ENCODE measurements at places on chromosomes 12 and 14.

DNA sequence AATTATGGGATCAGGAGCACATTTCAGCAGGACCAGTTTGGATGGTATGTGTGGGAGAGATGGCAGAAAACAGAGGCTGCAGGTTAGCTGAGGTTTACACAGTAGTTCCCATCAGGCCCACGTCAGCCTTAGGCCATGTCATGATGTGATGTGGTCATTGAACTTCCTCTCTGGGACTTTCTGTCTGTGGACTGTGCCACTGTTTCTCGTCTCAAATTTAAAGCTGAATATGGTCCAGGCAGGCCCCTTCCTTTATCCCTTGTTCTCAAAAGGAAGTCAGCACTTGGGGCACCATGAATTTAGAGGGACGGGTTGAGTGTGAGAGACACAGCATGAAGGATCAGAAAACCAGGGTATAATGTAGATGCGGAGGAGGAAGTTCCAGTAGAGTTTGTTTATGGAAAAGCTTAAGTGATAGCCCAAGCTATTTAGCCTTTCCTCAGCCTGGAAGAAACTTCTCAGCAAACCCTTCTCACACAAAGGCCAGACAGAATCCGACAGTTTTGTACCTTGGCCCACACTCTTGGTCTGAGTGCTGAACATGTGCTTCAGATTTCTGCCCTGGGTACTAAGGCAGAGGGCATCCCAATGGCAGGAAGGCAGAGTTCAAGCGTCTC, 3.6 kb upstream of the IGFBP6 start:
- DNase-seq, result peak; percentile 51

DNA sequence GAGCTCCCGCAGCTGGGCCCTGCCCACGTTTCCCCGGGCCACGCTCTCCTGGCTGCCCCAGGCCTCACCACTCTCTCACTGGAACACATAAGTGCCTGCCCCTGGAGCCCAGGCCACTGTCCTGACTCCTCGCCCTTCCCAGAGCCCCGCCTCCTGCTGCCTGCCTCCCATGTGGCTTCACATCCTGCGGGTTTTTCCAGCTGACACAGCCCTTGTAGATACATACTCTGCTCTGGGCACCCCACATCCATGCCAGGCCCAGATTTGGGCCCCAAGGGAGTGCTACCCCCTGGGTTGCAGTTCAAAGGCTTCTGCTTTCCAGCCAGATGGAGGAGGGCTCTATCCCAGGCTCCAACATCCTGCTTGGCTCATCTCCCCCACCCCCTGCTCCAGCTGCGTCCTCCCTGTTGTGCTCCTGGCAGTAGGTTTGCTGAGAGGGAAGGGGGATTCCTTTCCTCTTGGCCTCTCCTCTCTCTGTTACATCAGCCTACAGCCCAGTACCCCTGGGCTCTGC, 60.1 kb downstream of the TSPAN9 start:
- DNase-seq, result no peak

GRCh38 chr12:97132270-97132669, 225.2 kb downstream of the NEDD1 start:
- DNase-seq, result no peak

DNA sequence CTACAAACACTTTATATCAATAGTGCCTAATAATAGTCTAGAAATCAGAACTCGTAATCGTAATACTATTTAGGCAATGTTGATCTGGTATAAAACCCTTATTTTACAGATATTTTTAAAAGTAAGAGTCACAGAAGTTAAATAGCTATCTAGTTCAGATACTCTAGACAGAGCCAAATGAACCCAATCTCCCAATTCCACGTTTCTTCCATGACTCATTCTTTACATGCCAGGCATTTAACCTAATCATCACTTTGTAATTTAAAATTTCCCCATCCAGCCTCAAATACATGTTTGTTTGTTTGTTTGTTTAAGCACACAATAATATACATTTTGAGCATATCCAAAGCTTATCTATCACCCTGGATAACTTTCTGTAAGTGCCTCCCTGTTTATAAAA, 36.4 kb upstream of the GARIN6 start:
- no peak for DNase-seq

DNA sequence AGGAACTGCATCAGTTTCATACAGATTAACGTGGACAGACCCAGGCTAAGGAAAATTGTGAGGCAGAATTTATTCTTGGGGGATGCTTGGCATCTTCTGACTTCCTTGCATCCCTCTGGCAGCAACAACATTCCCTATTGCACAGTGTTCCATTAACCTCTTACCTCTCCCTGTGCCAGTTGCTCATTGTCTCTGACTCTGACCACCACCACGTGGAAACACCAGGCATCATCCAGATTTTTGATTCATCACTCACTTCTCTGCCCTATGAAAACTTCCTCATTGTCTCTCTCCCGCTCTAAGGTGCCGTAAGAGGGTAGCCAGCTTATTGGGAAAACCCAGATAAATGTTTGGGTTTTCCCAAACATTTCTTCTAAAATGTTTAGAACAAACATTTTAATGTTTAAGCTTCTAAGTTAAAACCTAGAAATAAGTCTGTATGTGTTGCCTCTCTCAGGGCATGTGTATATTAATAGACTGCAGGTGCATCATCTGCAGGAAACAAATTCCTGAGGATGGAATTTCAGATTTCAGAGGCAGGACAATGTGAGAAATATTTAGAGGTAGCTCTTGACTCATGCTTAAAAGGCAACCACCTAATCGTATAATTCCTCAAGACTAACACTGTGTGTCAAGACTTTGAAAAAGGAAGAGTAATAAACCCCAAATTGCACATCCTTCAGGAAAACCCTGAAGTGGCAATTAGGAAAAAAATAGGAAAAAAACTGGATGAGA, 64.5 kb upstream of the SLC35F4 start:
- no peak for DNase-seq

- no peak for DNase-seq
Measured at GRCh38 chr12:31119192-31119802, 45.6 kb downstream of the DDX11 start.

- no peak for DNase-seq
Measured at GRCh38 chr12:64813723-64814122, 10.7 kb upstream of the TBC1D30 start.

GRCh38 chr12:111363578-111363977, 5.3 kb downstream of the PHETA1 start:
- DNase-seq, result no peak

DNA sequence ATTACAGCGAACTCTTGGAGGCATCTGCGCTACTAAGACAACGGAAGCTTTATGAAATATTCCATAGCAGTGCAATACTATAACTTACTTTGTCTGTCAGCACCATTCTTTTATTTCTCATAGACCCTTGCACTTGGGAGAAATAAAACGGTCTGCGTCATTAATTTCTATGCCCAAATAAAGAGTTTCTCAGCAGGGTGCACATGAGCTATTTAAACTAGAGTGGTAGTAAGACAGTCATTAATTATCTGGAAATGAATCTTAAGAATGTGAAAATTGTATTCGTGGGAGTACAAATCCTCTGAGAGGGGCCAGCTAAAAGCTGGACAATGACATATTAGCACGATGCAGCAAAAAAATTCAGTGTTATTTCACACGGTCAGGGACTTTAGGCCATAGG, 903.4 kb upstream of the FOXG1 start:
- no peak for DNase-seq

DNA sequence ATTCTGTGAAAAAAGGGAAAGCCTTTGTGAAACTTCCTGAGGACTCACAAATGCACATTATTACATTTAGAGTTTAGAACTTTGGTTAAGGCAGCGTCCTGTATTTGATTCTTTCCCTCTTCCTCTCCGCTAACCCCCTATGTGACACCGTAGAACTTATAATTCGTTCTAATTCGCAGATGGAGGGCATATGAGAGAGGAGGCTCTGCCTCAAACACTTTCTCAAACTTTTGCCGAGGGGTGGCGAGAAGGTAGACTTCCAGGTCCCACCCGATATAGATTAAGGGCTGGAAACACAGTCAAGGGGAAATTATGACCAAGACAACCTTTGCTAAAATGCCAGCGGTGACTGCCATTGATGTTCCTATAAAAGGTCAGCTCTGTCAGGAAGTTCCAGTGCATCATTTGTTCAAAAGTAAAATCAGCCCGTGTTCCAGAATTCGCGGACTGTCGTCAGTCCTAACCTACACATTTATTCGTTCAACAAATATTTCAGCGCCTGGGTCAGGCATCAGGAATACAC, 904 bp upstream of the PAPOLA start:
- DNase-seq, result no peak

- DNase-seq, result no peak
Measured at GRCh38 chr12:131758016-131758739, 47.3 kb downstream of the SFSWAP start.

GRCh38 chr12:108638997-108639822, 5.5 kb upstream of the SELPLG start:
- DNase-seq, result no peak

- peak; percentile 32 for DNase-seq
Measured at GRCh38 chr14:50792051-50792477, 38.9 kb downstream of the NIN start.

- no peak for DNase-seq
Measured at GRCh38 chr14:103819503-103820307, 27.7 kb downstream of the PPP1R13B start.

- no peak for DNase-seq
Measured at GRCh38 chr14:76081642-76082041, 70.1 kb upstream of the GPATCH2L start.

GRCh38 chr14:97210202-97210601, 413.0 kb downstream of the VRK1 start:
- no peak for DNase-seq

- DNase-seq, result peak; percentile 65
Measured at GRCh38 chr14:20857630-20858261, 33.4 kb upstream of the RNASE3 start.

- no peak for DNase-seq
Measured at GRCh38 chr14:104705340-104706047, 16.1 kb downstream of the INF2 start.

GRCh38 chr14:25520821-25521220, 470.9 kb upstream of the STXBP6 start:
- peak; percentile 7 for DNase-seq

DNA sequence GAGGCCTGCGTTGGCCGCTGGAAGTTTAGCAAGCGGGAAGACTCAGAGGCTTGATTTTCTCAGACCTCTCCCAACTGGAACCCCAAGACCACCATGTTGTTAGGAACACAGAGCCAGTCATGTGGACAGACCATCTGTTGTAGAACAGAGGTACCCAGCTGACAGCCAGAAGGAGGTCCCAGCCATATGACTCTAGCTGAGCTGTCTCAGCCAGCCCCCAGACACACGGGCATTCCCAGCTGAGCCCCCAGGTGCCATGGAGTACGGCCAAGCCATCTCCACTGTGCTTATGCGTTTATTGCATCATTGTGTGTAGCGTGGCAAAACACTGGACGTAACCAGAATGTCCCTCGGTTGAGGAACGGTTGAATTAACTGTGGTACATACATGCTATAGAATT, 421.9 kb downstream of the TMEM132D start:
- no peak for DNase-seq

GRCh38 chr12:117592588-117593305, 231.3 kb upstream of the NOS1 start:
- DNase-seq, result no peak

- peak; percentile 68 for DNase-seq
Measured at GRCh38 chr12:129145381-129145780, 292.1 kb downstream of the GLT1D1 start.

DNA sequence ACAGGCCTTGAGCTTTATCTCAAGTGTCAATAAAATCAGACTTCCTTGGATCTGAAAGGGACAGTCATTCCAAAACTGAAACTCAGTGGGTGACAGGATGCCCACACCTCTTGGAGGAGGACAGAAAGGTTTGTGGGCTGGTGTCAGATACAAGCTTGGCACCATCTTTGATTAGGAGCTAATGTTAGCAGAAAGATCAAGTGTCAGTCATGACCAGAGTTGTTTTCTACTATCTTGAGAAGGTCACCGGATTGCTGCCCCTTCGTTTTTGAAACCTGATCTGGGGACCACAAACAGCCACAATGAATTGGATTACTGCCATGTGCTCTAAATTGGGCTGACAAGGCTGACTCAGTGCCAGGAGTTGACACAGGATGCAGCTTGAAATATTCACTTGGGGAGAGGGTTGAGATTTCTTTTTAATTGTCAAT, 88.3 kb downstream of the OTOGL start:
- no peak for DNase-seq

DNA sequence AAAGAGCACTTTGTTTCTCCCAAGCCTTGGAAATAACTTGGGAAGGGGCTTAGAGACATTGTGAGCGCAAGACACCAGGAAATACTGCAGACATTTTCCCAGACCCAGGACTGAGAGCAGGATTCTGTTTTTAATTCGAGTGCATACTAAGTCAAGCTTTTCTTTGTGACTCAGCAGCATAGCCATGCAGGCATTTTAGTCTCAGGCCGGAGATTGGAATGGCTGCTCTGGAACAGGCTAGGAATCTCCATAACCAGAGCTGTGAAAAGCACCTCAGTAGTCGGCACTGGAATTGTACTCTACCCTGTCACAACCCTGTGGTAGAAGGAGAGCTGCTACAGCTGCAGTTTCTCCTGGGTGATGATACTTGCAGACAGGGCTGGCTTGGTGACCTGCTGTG, 28.9 kb upstream of the GARIN6 start:
- no peak for DNase-seq

DNA sequence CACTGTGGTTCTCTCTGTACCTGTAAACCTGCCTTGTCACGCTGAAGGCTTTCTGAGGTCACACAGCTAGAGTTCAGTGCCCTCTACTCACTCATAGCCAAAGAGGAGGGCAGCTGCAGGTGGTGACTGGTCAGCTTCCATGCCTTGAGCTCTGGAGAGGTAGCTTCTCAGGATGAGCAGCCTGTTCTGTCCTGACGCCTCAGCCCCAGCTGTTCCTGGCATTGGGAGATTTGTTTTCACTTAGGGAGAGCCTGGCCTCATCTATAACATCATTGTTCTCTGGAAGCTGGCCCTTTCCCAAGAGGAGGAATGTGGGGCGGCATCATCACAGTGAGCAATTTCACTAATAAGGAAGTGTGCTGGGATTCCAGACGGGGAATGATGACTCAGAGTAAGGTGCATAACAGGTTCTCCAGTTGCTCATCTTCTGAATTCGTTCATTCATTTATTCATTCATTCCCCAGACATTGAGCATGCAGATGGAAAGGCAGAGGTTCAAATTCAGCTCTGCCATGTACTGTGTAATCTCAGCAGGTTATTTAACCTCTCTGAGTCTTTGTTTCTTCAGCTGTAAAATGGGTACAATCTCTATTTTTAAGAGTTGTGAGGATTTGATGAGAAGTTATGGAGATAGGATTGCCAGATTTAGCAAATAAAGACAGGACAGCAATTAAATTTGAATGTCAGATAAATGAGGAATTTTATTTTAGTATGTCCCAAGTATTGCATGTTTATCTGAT, 255.8 kb upstream of the CRY1 start:
- DNase-seq, result peak; percentile 46

DNA sequence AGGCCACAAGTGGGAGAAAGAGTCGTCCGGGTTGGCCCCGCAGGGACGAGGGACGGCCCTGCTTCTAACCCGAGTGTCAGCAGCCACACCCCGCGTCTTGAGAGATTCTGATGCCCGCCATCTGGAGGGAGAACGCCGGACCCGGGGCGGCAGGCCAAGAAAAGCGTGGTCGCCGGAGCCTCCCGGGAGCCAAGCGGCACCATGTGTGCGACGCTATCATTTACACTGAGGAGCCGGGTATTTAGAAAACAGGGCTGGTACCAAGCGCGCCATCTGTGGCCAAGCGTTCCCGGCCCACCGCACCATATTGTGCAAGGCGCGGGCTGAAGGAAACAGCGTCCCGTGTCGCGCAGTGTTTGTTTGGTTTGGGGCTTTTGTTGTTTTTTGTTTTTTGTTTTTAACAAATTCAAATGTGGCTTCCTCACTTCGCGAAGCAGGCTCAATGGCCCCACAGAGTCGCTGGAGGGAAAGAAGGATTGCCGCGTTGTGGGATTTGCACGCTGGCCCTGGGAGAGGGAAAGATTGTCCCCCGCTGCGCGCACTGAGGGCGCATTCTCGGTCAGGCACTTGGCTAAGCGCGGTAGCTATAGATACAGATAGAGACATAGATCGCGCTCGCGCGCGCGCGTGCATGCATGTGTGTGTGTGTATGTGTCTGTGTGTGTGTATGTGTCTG, 153.8 kb downstream of the BCL11B start:
- peak; percentile 23 for DNase-seq

Data from Ammon's horn (tissue), 1 donor.